Activated CD8-positive, alpha-beta memory T cell treated with anti-CD3 and anti-CD28 coated beads for 1 hour (primary cell): ENCODE measurements at places on chromosomes 16 and 17.

- no peak for DNase-seq
These were observed 39.4 kb downstream of the HS3ST3A1 start for GRCh38 chr17:13562271-13562800.

DNA sequence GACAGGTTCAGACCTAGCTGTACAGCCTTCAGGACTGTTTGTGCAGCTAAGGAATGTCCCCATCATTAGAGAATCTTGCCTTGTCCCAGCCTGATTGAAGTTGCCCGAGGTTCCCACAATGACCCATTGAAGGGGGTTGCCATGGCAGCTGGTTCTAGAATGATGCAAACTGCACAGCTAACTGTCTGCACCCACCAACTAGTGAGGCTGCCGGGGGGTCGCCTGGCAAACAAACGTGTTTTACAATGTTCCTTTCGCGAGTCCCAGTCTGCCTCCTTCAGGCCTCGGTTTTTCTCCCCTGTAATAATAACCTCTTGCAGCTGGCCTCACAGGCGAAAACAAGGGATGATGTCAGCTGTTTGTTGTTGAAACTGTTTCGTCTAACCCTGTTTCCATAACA is 5.5 kb downstream of the C16orf96 start:
- DNase-seq = no peak

DNA sequence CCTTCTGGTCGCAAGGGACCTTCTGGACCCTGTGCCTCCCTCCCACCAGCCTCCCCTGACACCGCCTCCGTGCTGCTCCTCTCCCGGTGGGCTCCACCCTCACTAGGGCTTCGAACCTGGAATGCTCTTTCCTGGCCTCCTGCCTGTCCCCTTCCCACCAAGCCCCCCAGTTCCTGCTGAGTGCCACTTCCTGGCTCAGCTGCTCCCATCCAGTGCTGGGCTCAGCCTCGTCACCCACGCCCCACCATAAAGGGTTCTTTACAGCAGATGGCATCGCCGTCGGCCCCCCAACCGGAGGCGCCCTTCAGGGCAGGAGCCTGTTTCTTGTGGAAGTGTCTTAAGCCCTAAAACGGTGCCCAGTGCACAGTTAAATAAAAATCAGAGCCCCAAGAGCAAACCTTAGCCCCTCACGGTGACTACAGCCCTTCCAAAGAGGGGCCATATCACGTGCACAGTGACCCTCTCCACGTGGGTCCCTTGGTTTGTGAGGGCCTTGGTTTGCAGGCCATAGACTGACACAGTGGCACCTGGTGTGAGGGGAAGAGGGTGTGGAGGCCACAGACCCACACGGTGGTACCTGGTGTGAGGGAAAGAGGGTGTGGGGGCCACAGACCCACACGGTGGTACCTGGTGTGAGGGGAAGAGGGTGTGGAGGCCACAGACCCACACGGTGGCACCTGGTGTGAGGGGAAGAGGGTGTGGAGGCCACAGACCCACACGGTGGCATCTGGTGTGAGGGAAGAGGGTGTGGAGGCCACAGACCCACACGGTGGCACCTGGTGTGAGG is 111.4 kb downstream of the METRNL start:
- DNase-seq = no peak

GRCh38 chr16:11603331-11603750 is 16.6 kb upstream of the LITAF start:
- DNase-seq = no peak

GRCh38 chr16:29720703-29721102 is 25.1 kb downstream of the C16orf54 start:
- no peak for DNase-seq

DNA sequence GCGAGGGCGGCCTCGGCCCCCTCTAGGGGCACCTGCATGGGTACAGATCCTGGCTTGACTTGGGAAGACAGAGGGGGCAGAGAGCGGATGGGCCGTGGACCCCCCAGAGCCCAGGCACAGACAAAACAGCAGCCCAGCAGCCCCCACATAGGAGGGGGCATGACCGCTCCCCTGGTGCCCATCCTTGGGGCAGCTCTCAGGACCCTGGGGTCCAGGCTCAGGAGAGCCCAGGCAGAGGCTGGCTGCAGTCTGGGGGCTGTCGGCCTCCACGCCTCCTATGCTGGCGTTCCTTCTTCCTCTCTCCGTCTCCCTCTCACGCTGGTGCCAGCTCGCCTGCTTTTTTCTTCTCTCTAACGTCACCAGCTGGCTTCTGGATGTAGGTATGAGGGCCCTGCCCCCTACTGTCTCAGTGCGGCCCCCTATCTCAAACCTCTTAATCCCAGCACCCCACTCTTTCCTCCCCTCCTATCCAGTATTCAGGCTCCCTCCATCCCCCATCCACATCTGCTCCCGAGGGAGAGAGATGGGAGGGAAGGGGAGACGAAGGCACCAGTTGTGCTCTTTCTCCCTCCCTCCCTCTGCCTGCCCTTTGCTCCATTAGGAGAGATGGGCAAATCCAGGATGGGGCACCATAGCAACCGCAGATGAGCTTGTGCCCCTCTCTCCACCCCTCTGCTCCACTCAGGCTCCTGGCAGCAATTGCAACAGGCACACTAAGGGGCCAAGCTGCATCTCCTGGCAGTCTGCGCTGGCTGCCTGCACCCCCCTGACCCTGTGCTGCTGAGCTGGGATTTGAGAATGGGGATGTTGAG is at the start of gene GPR179:
GPR179 (minus strand) TSS at position 349 of the 812 bp plus-strand sequence; CDS start at position 182, 167 bp downstream.
- DNase-seq = no peak
